ENCODE measurements at places on chromosomes 5 and 9.
A peak's percentile ranks its signal among the peaks of the same experiment; 100 is the strongest.

- no peak for DNase-seq
Observed at GRCh38 chr5:158609333-158610050, 490.2 kb downstream of the EBF1 start.

GRCh38 chr9:11402621-11403020 is 789.8 kb upstream of the PTPRD start:
- no peak for DNase-seq

- DNase-seq, result no peak
Observed at GRCh38 chr9:99491408-99492158, 269.5 kb downstream of the SEC61B start.

DNA sequence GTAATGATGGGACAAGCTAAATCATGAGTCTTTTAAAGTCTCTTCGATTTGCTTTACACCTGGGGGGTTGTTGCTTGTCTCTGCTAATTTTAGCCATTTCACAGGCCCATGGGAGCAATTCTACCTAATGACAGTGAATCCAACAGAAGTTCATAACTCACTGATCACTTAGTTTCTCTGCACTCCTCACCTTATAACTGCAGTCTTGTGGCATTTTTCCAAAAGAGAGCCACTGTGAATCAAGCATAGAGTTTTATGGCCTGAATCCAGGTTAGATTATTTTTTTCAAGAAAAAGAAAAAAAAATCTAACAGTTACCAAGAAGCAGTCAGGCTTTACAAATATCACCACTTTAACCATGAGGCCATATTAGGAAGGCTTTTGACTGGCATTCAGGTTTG is 1.5 kb upstream of the IL7R start:
- no peak for DNase-seq

DNA sequence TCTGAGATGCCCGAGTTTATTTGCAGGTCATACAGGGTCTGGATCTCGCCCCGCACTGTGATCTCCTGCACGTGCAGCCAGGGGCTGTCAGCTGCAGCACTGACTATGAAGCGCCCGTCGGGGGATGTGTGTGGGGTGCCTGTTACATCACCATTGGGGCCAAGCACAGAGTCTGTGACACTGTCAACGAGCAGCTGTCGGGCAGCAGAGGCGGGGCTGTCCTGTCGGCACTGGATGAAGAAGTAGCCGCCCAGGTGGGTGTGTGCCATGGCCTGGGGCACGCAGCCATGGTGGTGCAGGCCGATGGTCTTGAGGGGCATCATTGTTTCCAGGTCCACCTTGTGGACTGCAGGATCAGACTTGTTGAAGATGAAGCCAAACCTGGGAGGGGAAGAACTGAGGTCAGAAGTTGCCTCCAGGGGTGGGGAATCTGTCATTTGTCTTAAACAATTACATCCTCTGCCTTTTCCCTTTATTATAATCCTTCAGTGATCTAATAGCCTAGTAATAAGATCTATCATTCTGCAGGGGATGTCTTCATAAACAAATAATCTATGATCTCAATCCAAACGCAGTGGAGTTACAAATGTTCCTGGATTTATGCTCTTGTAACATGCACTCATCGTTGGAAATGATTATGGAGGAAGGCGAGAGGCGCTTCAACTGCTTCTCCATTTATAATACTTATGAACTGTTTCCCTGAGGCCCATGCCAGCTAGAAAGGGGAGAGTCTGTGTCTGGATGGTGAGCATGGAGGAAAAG is 147.8 kb downstream of the HSPA4 start:
- DNase-seq, result no peak

DNA sequence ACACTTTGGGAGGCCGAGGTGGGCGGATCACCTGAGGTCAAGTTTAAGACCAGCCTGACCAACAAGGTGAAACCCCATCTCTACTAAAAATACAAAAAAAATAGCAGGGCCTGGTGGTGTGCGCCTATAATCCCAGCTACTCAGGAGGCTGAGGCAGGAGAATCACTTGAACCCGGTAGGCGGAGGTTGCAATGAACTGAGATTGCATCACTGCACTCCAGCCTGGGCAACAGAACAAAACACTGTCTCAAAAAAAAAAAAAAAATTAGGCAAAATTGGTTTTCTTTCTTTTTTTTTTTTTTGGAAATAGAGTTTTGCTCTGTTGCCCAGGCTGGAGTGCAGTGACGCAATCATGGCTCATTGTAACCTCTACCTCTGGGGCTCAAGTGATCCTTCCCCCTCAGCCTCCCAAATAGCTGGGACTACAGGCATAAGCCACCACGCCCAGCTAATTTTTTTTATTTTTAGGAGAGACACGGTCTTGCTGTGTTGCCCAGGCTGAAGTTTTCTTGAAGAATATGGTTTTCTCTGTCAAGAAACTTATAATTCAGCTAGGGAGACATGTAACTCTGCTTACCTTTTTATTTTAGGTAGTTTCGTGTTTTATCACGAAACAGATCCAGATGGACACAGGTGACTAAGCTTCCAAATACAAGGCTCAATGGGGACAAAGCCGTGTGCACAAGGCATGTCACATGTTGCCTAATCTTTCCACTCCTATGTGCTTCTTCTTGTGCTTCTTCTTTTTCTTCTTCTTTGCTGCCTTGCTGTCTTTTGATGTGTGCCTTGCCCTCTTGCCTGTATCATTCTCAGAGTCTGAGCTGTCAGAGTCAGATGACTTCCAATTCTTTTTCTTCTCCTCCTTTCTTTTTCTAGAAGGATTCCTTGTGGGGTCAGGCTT is 14.3 kb downstream of the TTC1 start:
- no peak for DNase-seq

DNA sequence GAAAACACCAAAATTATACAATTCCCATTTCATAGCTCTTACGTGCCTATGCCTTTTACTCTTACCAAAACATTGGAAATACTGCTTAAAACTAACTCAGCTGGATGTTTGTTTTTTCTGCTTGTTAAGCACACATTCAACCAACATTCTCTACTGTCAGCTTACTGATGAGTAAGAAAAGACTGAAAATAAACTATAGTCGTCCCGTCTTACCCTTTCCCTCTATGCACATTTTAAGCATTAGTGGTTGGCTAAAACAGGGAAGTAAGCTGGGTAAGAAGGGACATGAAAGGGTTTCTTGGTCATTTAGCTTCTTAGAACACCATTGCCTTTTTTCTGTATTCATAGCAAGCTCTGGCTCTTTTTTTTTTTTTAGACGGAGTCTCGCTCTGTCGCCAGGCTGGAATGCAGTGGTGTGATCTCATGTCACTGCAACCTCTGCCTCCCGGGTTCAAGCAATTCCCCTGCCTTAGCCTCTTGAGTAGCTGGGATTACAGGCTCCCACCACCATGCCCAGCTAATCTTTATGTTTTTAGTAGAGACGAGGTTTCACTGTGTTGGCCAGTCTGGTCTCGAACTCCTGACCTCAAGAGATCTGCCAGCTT is 232.1 kb upstream of the PCSK5 start:
- DNase-seq, result no peak

DNA sequence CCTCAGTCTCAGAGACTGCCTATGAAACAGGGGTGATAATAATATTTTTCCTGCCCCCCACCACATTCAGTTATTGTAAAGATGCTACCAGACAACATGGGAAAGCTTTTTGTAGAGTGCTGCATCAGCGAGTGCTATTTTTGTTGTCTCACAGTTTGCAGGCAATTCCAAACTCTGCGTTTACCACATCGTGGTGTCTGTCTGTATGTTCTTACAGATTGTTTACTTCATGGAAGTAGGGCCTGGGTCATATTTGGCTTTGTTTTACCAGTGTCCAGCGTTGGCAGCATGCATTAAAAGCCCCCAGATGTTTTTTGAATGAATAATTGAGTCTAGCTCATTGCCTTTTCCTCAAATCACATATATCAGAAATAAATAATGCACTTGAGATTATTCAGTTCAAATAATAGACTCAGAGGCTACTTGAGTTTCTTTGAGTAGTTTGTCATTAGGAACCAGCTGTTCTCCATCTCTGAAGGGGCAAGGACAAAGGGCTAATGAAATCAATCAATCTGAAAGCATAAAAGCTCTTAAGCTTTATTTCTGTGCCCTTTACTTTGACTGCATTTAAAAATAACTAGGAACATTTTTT is 243.7 kb downstream of the CWC27 start:
- no peak for DNase-seq

- DNase-seq, result no peak
Observed at GRCh38 chr5:121937762-121938161, 24.0 kb upstream of the SRFBP1 start.

- no peak for DNase-seq
Observed at GRCh38 chr5:42518595-42519221, 95.5 kb downstream of the GHR start.

GRCh38 chr5:122858451-122858850 is 13.0 kb downstream of the SNX24 start:
- DNase-seq, result no peak

GRCh38 chr5:59390074-59390659 is 503.4 kb downstream of the PDE4D start:
- DNase-seq, result no peak

GRCh38 chr5:1751864-1752822 is 47.5 kb downstream of the MRPL36 start:
- no peak for DNase-seq

GRCh38 chr5:61097465-61097864 is 64.8 kb downstream of the SMIM15 start:
- DNase-seq, result no peak

- no peak for DNase-seq
Observed at GRCh38 chr9:128457207-128457606, 1.4 kb downstream of the ODF2 start.

DNA sequence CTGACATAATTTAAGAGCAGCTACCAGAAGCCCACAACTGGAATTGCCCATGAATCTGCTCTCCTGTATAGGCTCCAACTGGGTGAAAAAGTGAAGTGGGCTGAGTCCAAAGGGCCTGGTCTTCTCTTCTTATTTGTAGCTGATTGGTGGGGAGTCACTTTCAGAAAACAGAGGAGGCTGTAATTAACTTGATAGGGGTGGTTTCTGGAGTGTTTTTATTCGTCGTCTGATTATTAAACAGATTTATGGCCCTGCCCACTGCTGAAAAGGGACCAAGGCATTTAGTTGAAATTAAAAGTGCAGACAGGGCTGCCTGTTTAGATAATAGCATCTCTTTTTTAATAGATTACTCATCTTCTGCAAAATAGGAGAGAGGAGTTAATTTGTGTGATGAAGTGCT is 81.0 kb upstream of the SAP30L start:
- no peak for DNase-seq

DNA sequence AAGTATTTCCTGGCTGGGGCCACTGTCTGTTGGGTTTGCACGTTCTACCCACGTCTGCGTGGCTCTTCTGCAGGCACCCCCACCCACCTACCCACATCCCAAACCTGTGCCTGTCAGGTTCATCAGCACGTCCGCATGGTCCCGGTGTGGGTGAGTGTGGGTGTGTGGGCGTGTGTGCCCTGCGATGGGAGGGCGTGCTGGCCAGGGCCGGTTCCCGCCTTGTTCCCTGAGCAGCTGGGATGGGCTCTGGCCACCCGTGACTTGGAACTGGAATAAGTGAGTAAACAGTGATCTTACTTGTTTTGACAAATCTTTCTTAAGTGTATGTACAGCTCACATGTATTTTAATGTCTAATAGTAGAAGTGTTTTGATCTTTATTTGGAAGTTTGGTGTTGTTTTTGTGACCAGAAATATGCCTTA is 20.4 kb downstream of the ERGIC1 start:
- peak; percentile 84 for DNase-seq

- DNase-seq, result no peak
Observed at GRCh38 chr5:127936439-127936972, 147.1 kb upstream of the SLC12A2 start.

- DNase-seq, result no peak
Observed at GRCh38 chr9:134358662-134359319, 32.5 kb downstream of the RXRA start.

DNA sequence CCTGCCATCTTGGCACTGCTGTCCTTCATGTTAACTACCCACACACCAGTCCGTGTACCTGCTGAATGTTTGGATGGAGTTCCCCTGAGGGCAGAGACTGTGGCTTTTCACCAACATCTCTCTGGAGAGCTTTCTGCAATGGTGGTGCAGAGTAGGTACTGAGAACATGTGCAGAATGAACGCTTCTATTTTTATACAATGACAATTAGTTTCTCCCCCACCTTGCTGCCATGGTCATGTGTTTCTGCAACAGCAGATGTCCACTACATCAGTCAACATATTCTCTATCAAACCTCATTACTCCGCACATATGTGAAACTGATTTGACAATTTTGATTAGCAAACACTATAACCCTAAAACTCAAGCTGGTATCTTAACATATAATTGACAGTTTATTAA is 14.5 kb downstream of the PTCH1 start:
- DNase-seq, result no peak

DNA sequence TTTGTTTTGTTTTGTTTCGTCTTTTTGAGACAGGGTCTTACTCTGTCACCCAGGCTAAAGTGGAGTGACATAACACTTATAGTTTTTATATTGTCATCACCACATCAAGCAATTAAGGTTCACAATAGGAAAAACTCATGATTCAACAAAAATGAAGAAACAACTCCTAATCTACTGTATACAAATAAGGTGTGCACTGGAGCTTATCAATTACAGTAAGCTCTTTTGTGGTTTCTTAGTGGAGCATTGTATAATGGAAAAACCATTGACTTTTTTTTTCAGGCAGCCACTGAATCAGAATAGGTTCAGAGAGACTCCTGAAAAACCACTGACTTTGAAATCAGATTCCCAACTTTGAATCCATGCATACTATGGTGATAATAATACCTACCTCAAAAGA is 10.8 kb upstream of the PLIN2 start:
- DNase-seq, result no peak

DNA sequence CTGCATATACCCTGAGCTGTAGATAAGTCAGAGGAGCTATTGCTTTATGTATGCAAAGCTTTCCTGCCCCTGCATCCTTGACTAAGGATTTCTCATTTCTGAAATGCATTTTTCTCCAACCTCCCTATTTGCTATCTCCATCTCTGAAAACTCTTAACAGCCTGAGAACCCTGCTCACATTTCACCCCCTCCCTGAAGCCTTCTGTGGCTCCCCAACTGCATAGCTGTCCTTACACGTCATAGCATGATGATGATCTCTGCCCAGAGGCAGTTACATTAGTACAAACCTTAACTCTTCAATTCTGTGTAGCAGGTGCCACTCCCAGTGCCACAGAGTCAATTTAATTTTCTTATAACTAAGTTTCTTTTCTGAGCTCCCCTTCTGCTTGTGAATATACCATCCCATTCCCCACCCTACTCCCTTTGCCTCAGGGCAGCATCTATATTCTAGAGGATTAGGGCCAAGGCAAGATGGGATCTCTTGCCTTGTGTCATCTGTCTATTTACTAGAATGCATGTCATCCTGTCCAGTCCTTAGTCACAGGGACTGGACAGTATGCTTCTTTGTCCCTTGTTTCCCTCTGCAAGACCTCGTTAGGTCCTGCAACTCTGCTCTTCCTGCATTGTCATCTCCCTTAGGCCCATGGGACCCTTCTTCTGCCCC is 149.7 kb upstream of the SPRY4 start:
- no peak for DNase-seq

Measured in lower leg skin (tissue), 4 donors.